ENCODE measurements at places on chromosomes 11 and 22. TPM values are rescaled to one million over a fixed set of nuclear protein-coding genes. Genes with fewer than 3 reads are reported as not detected.
A peak's percentile ranks its signal among the peaks of the same experiment; 100 is the strongest.

- peak; percentile 69 for DNase-seq
These were observed 10.4 kb upstream of the THY1 start for GRCh38 chr11:119433358-119433725.

DNA sequence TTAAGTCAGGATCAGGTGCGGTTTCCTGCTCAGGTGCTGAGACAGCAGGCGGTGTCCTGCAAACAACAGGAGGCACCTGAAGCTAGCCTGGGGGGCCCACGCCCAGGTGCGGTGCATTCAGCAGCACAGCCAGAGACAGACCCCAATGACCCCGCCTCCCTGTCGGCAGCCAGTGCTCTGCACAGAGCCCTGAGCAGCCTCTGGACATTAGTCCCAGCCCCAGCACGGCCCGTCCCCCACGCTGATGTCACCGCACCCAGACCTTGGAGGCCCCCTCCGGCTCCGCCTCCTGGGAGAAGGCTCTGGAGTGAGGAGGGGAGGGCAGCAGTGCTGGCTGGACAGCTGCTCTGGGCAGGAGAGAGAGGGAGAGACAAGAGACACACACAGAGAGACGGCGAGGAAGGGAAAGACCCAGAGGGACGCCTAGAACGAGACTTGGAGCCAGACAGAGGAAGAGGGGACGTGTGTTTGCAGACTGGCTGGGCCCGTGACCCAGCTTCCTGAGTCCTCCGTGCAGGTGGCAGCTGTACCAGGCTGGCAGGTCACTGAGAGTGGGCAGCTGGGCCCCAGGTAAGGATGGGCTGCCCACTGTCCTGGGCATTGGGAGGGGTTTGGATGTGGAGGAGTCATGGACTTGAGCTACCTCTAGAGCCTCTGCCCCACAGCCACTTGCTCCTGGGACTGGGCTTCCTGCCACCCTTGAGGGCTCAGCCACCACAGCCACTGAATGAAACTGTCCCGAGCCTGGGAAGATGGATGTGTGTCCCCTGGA is at the start of gene MYO7A:
MYO7A (plus strand) TSS at position 327 of the 772 bp plus-strand sequence. CDS start 2,389 bp downstream, outside the sequence.
- no peak for DNase-seq

DNA sequence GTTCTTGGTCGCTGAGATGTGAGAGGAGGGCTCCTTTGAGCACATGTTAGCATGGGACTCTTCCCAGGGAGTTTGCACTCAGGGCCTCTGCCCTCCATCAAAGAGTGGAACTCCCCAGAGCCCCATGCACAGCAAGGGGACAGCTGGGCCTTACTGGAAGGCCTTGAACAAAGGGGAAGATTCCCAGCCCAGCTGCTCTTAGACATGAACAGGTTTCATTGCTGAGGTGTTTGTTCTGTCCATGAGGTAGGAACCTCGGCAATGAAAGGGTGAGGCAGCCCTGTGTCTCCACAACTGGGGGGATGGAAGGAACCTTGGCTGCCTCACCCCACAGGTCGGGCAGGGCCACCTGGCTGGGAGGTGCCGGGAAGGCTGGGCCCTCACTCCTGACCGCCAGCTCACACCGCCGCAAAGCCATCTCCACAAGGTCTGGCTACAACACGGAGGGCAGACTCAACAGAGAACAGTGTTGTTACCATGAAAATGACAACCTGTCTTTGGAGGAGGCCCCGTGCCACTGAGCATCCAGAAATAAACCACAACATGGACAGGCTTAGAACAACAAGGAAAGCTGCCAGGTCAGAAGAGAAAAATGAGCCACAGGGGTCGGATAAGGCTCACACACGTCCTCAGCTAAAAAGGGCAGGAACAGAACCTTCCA is 3.2 kb downstream of the DERL3 start:
- no peak for DNase-seq

GRCh38 chr11:61327669-61328071 is 5.2 kb downstream of the DDB1 start:
- no peak for DNase-seq

DNA sequence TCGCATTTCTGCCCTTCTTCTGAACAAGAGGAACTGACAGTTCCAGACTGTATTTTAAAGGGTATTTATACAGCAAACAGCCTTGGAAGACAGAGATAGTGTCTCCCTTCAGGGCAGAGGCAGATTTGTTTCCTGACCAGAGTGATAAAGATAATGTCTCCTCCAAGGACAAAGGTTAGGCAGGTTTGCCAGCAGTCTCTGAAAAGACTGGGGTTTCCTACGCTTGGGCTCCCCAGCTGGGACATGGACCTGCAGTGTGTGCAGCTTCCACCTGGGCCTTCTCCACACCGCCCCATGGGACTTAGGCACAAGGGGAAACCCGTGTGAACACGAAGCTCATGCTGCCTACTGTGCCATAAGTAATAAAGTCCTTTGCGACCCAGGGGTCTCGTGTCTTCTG is 42.1 kb downstream of the RPL27A start:
- DNase-seq: no peak

GRCh38 chr22:49259839-49260615 is 567.6 kb downstream of the BRD1 start:
- DNase-seq: no peak

DNA sequence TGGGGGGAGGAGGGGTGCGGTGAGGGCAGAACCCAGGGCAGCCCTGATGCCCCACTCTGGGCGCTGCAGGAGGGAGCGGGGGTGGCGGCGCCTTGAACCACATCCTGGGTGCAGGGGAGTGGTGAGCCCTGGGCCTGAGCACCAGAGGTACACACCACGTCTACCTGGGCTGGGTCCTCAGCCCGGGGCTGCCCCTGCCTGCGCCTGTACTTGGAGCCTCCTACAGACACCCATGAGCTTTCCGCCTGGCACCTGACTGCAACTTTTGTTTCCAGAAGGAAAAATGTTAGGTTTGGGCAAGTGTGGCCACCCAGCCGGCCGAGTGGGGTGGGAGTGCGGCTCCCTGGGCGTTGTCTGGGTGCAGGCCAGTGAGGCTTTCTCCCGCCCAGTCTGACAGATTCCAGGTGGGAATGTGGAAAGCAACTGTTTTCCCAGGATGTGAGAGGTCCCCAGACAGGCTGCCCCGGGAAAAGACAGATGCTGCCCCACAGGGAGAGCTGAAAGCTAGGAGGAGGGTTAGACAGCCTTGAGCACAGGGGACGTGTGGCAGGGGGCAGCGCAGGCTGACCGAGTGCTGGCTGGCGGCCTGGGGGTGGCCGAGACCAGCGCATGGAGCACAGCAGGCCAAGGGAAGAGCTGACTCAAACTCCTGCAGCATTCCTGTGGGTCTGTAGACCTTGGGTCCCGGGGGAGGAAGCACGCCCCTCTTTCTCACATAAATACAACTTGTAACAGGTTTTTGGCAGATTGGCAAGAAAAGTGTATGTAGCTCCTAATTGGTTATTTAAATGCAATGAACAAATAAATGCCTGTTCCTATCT is 44.1 kb downstream of the GNB1L start:
- DNase-seq: no peak

DNA sequence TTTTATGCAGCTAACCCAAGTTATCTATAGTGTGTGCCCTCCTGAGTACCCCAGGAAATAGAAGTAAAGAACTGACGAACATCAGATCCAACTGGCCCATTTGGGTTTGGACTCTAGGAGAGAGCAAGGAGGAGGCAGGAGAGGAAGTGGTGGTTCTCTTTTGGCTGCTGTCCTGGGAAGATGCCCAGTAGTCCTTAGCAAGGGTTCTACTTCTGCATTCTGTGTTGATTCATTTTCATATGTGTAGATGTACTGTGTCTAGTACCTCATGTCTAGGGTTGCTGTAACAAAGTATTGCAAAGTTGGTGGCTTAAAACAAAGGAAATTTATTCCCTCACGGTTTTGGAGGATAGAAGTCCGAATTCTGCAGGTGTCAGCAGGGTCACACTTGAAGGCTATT is 6.6 kb upstream of the MMP27 start:
- no peak for DNase-seq

PTPRCAP gene
- 0.89 TPM for total RNA-seq
